ENCODE measurements at places on chromosomes 7 and 10.

GRCh38 chr10:3735175-3735574 lies 49.8 kb downstream of the KLF6 start:
- no peak for DNase-seq

DNA sequence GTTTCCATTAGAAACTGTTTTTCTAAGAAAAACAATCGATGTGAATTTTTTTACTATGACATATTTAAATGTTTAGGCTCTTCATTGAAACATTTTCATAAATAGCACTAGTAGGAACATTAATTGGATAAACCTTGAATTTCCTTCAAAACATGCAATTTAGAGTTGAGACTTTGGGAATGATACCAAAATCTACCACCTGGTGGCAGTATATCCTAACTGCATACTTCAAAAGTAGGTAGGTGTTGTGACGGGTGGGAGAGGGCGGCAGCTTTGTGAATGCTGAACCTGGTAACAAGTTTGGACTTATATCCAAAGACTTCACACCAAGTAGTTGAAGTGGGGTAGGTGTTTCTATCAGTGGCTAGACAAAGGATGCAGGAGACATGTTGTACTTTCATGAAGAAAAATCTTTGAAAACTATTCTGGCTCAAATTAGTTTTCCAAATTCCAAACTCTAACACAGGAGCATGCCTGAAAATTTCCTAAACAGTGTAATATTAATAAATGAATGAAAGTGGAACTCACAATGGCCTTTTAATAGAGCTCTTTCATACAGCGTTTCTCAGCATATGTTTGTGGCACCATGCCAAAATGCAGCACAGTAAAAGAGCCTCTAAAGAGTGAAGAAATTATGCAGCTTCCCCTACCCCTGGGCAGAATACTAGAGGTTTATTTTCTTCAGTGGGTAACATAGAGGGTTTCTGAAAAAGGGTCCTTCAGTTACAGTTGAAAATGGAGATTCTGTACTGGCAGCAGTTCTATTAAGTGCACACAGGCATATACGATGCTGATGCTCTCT lies 201.0 kb upstream of the TPK1 start:
- peak; percentile 10 for DNase-seq

DNA sequence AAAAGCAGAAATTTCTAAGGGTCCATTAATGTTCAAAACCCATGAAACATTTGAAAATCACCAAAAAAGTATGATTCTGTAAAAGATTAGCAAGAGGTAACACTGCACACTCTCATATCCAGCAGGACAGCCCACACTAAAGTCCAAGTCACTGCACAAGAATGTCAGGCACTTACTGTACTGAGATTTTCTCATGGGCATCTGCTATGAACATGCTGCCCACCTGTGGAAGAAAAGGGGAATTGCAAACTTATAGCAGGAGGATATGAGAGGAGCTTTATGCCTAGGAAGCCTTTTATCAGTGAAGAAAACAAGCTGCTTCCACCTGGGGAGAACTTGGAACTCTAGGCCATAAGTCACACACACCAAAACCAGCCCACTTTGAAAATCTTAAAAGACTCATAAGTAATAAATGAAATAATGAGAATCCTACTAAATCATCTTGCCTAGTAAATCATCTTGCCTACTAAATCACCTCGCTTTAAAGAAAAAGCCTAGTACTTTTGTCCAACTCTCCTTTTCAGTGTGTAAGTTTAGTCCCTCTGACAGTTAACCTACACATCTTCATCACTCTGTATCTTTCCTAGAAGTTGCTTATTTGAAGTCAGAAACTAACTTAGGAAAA lies 46.1 kb downstream of the ARMH3 start:
- no peak for DNase-seq

DNA sequence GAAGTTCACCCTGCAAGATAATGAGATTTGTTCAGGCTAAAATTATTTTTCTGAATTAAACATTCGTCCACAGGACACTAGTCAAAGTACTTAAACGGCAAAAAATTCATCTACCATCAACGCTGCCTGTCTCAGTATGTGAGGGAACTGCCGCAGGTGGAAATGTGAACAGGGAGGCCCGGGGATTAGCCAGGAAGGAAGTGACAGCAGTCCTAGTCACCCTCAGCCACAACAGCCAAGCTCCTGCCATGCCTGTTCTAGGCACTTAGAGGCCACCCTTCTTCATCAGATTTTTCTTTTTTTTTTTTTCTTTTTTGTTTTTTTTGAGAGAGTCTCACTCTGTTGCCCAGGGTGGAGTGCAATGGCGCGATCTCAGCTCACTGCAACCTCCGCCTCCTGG lies 9.4 kb downstream of the NUDT5 start:
- no peak for DNase-seq

DNA sequence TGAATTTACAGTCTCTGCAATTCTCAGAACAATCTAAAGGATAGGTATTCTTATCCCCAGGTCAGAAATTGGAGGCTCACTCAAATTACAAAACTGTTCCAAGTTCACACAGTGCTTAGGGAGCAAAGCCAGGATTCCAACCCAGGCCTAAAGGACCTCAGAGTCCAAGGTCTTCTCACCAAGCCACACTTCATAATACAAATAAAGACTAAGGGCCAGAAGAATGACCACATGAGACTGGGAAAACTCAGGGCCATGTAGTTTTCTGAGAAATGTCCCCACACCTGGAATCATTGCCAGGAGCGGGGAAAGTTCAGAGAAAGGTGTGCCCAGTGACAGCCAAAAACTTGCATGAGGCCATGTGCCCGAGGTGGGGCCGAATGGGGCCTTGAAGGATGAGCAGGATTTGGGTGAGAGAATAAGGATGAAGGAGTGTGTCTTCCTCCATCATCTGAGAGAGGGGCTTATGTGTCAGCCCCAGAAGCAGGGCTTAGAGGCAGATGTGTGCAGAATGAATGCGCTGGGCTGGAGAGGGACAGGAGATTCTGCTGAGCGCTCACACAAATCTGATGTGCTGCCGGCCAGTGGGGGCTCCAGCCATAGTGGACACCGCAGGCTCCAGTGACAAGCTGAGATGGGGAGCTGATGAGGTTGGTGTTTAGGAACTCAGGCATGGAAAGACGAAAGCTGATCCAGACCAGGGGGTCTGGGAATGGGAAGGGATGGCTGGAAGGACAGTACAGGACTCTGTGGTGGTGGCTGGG lies 35.9 kb downstream of the BLNK start:
- no peak for DNase-seq

DNA sequence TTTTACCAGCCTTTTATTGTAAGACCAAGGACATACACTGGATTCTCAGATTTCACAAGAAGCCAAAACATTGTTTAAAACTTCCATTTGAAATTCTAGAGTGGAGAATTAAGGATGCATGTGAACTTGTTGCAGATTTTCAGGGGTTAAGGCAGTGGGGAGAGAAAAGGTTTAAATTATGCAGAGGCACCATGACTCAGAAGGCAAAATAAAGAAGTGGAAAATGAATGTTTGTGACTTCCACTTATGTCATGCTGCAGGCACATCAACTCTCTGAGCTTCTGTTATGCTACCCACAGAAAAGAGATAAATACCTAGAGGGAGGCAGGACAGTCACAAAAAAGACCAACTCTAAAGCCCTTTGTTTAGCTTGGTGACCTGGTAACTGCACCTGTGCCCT lies 84.4 kb upstream of the BET1 start:
- no peak for DNase-seq

- DNase-seq, result no peak
Observed at GRCh38 chr7:1677206-1678080, 7.4 kb downstream of the ELFN1 start.

GRCh38 chr10:103881416-103882284 lies 26.3 kb upstream of the SH3PXD2A start:
- no peak for DNase-seq

DNA sequence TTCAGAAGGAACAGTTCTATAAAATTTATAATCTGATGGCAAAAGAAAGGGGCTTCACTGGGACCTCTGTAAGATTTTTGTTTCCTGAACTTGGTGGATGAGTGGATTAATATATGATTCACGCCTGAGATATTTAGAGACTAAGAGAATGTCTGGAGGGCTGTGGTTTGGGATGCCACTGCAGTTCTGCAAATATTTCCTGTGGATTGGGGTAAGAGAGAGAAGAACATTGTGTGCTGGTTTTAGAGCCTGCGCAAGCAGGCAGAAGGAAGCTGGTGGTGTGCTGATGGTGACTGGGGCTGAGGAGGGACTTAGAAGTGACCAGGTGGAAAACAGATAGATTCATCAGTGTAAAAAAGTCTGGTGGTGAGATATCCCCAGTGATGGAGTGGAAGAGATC lies 87.0 kb downstream of the SUGCT start:
- no peak for DNase-seq

DNA sequence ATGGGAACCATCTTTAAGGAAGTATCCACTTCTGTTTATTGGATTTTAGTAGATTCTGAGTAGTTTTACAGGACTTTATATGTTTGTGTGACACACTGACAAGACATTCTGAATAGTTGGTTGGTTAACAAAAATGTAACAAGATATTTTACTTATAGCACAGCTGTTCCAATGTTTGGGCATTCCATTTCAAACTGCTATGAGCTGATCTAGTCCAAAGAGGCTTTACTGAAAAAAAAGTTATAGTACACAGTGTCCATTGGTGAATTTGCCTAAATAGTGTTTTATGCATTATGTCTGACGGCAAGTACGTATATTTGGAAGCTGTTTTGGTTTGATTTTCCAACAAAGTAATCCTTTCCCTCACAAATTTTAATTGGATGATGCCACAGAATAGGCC lies 99.1 kb downstream of the SAMD9 start:
- DNase-seq, result no peak

DNA sequence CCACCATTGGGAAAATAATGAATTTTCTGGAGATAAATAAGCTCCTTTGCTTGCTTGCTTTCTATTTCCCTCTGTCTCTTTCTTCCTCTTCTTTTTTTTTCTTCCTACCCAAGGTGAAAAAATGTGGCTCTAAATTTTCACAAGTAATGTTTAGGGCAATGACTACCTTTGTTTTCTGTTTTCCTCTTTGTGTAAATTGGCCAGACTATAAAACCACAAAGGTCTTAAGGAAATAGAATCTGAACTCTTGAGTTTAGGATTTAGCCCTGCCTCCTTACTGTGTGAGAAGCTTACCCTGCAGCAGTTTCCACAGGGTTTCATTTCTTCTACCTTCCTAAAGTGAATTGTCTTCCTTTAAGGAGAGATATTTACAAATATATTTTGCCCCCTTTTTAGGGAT lies 330.4 kb downstream of the ARL4A start:
- DNase-seq, result no peak
